ENCODE measurements at places on chromosomes 16 and 17.

DNA sequence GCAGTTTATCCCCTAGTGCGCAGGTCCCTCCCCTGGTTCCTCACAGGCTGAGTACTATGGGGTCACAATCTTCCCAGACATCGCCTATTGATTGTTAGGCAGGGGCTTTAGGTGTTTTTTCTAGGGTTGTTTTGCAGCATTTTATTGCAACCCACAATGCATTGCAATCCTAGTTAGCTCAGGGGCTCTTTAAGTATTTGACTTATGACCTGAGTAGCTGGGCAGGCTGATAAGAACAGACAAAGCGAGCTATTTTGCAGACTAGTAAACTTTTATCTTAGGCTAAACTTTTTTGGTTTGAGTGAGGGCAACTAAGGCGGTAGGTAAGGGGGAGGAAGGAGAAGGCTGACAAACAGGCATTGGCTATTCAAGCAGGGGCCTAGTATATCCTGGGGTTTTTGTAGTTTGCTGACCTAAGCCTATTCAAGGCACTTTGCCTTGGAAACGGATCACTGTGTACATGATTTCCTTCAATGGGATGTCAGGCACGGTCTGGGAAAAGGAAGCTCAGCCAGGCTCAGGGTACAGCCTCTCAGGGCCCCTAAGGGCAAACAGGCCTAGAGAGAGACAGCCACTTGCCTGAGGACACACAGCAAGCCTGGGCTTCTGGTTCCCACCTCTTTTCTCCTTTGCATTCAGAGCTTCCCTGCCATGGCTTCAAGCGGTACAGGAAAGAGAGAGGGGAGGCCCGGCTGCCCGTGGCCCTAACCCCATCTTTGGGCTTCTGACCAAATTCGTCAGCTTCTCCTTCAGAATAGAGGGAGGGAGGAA is 6.4 kb downstream of the DRC7 start:
- no peak for DNase-seq

- DNase-seq, result no peak
These were observed 2.7 kb downstream of the MAP3K14 start for GRCh38 chr17:45313996-45314740.

DNA sequence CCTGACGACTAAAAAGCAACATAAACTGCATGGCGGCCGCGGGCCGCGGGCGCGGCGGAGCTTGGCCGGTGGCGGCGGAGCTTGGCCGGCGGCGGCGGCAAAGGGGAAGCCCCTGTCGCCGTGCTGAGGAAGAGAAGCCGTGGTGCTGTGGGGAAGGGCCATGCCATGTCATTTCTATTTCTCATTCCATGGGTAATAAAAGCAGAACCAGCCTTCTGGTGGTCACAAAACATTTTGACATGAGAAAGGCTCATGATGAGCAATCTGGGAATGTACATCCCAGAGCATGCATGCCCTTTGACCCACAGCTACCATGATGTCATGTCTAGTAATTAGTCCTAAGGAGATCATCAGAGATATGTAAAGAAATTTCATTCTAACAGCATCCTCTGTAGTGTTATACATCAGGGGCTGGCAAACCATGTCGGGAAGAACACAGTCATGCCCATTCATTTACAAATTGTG is 23.9 kb upstream of the HEATR6 start:
- DNase-seq, result peak; percentile 84

- no peak for DNase-seq
These were observed 90.9 kb downstream of the RBFOX1 start for GRCh38 chr16:7423434-7424044.
